Liver (tissue), 10 donors: ENCODE measurements at places on chromosomes 4 and X.

DNA sequence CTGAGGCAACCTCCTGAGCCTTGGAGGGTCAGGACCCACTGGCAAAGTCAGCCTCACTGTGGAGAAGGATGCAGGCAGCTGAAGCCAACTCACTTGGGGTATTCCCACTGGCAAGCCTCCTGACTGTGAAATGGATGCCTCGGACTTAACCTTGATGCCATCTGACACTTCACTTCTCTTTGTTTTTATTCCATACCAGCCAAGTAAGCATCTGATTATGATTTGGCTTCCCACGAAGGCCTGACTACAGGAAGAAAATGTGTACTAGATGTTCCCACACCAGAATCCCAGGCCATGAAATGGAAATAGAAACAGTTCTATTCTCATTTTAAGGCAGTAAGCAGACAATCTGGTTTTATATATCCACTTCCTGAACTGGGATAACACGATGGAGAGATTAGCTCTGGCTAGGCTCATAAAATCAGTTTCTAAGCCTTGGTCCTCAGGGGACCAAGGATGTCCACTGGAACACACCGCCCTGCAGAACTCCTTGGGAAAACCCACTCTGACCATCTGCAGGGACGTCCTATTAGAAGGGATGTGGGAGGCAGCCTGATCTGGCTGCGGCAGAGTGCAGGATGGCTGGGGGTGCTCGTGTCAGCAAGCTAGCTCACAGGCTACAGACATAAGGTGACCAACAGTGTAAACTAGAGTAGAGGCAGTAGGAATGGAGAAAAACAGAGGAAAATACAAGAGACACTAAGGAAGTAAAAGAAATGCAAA is 89.3 kb downstream of the TSPAN5 start:
- DNase-seq, result no peak

- DNase-seq, result no peak
These were observed 33.9 kb downstream of the NBDY start for GRCh38 chrX:56762707-56763555.

DNA sequence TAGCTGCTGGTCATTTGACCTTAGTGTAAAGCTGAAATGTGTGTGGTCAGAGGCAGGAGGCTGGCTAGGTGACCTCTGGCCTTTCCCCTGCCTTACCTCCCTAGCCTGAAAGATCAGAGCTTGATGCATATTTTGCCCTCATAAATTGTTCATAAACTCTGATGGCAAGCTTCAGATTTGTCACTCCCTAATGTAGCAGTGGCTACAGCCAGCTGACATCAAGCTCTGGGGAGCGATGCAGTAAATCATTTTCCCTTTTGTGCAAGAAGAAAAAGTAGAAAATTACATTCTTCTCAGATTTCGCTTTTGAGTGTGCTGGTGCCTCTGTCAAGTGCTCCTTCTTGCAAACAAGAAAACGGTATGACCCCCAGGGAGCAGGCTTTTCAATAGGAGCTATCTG is 87.7 kb upstream of the MAGEA4 start:
- DNase-seq, result no peak

DNA sequence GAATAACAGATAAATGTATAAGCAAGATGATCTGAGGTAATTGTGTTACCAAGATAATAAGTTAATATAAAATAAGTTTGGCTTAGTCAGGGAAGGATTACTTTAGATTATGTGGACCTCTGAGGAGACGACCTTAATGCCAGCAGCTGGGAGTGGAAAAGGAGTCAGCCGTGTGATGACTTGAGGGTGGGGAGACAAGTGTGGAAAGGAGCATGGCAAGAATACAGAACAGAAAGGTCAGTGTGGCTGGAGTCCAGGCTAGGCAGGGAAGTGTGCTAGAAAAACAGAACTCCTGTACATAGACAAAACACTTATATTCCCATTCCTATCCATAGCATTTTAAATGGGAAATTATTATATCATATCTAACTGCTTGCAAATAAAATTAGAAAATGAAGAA is 138.8 kb downstream of the PDLIM5 start:
- no peak for DNase-seq

GRCh38 chr4:151325111-151325948 is at the start of gene SH3D19:
TSS of gene SH3D19 (minus strand) at chr4:151325605. CDS start at chr4:151325352, 253 bp downstream.
- peak; percentile 65 for DNase-seq

GRCh38 chr4:79875344-79875899 is 197.6 kb downstream of the ANTXR2 start:
- no peak for DNase-seq

DNA sequence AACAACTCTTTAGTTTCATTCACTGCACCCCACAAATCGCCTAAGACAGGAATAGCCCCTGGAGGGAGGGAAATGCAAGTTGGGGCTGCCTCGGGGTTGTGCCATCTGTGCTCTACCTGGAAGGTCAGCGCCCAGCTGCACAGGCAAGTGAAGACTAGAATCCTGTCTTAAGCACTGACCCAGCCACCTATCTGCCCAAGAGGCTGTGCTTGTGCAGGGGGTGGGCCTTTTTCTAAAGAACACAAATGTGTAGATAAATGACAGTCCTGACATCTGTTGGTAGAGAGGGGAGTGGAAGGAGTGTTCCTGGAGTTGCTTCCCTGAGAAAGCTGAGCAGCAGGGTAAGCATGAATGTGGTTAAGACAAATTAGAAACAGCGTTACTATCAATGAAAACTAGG is 15.7 kb downstream of the ZNF518B start:
- DNase-seq, result no peak
